Osteocyte (in vitro differentiated cells): ENCODE measurements at places on chromosomes 2 and 18. TPM values are rescaled to one million over a fixed set of nuclear protein-coding genes. Genes with fewer than 3 reads are reported as not detected.

DNA sequence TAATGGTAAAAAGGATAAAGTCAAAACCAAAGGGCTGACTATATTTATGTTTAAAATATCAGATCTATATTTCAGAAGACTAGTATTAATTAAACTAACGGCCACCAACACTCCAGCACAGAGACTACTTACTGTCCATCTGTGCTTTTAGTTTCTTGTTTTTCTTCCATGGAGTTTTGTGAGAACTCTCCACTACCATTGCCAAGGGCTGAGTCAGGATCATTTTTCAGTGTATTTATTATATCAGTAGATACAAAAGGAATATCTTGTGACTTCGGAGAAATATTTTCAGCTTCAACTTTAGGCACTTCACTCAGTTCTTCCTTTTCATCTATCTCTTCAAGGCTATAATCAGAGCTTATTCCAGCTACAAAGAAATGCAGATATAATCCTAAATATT is 79.1 kb upstream of the GRB14 start:
- H3K36me3 ChIP-seq: peaks cover 8% of the 10 kb centered on the region
- no peak for DNase-seq
- H3K4me3 ChIP-seq: no peak overlapping the region

DNA sequence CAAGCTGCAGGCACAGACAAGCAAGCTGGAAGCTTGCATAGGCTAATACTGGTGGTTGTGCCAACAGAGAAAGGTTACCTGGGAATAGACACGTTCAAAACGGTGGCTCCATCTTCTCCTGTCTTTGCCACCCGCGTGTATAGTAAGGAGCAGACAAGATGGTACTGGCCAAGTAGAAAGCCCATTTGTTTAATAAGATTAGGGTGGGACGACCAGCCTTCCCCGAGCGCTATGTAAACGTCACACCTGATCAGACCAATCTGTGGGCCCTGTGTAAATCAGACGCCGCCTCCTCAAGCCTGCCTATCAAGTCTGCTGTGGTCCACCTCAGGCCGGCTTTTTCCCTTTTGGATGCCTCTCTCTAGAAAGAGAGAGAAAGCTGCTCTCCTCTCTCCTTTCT is 189.2 kb downstream of the LAMA1 start:
- H3K27me3 ChIP-seq: no peaks in the 10 kb centered on the region
- DNase-seq: no peak
- H3K4me3 ChIP-seq: no peak overlapping the region
- H3K27ac ChIP-seq: no peak overlapping the region
- no peaks in the 10 kb centered on the region for H3K36me3 ChIP-seq

DNA sequence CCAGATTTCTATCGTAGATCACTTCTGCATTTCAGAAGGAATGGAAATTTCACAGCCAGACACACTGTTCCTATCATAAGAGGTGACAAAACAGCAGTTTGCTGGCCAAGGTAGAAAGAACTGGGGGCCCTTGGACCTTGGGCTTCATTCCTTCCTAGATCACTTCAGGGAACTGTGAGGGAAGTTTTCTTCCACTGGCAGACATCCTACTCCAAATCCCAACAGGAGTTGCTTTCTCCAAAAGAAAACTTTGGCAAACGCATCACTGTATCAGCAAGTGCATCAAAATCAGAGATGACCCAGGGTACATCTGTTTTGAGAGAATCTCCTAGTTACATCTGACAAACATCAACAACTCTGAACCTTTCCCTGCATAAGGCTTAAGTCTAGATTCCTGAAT is 348.4 kb upstream of the KLHL29 start:
- no peaks in the 10 kb centered on the region for H3K36me3 ChIP-seq
- no peak overlapping the region for H3K27ac ChIP-seq
- no peak for DNase-seq
- no peaks in the 10 kb centered on the region for H3K27me3 ChIP-seq
- H3K4me1 ChIP-seq: no peaks in the 10 kb centered on the region

DNA sequence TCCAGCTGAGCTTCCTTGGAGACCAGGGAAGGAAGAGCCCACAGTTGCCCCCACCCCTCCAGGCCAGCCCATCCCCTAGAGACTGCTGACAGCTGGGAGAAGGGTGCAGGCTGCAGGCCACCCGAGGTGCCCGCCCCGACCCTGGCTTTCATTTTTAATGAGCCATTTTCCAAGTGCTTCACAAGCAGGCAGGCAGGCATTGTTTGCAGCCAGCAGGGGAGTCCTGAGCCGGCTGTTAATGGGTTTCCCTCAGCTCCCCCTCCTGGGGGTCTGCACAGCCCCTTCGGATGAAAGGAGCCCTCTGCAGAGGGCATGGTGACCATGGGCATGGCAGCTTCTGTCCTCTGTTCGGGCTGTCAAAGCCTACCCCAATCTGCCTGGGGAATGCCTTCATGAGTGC is 94.5 kb downstream of the ZBTB7C start:
- H3K4me1 ChIP-seq: peaks cover under 1% of the 10 kb centered on the region
- peaks cover 45% of the 10 kb centered on the region for H3K27me3 ChIP-seq
- no peaks in the 10 kb centered on the region for H3K36me3 ChIP-seq
- H3K27ac ChIP-seq: no peak overlapping the region
- no peak for DNase-seq

GRCh38 chr18:40382197-40382596 is 1572.8 kb upstream of the PIK3C3 start:
- no peaks in the 10 kb centered on the region for H3K36me3 ChIP-seq
- H3K4me1 ChIP-seq: peaks cover 3% of the 10 kb centered on the region
- no peak overlapping the region for H3K27ac ChIP-seq
- H3K27me3 ChIP-seq: no peaks in the 10 kb centered on the region
- DNase-seq: no peak

GRCh38 chr18:3148930-3149535 is 70.7 kb downstream of the MYOM1 start:
- peaks cover 12% of the 10 kb centered on the region for H3K4me1 ChIP-seq
- no peak overlapping the region for H3K4me3 ChIP-seq
- H3K27ac ChIP-seq: no peak overlapping the region
- peaks cover 6% of the 10 kb centered on the region for H3K27me3 ChIP-seq

DNA sequence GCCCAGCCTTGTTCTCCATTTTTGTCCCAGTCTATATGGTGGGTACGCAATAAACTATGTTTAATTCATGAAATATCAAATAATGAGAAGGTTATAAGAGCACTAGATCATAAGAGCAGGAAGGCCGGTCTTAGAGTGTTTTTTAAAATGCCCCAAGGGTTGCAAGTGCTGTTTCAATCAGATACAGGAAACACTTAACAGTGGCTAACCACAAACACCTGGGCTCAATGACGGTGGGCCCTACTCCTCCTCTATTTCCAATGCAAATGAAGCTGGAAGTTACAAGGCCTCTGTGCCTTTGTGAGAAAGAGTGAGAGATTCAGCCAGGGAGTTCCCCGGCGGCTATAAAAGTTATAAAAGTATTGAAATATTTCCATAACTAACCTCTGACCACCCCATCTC is 18.9 kb upstream of the WDR33 start:
- H3K36me3 ChIP-seq: no peaks in the 10 kb centered on the region
- no peak overlapping the region for H3K27ac ChIP-seq
- peaks cover 5% of the 10 kb centered on the region for H3K27me3 ChIP-seq
- H3K4me1 ChIP-seq: no peaks in the 10 kb centered on the region

The PRR30 gene
- total RNA-seq: not detected in 2 replicates

The EVX2 gene
- not detected in 2 replicates for total RNA-seq

The IL36G gene
- not detected in 2 replicates for total RNA-seq

The RAX gene
- not detected in 2 replicates for total RNA-seq

The SPIRE1 gene
- 47.0 and 53.6 TPM in 2 replicates for total RNA-seq
